ENCODE measurements at places on chromosomes 7 and 10.
A peak's percentile ranks its signal among the peaks of the same experiment; 100 is the strongest.

GRCh38 chr10:1227510-1228402 lies 171.6 kb downstream of the WDR37 start:
- DNase-seq, result no peak

- DNase-seq, result no peak
These were observed 29.7 kb downstream of the VIPR2 start for GRCh38 chr7:159114981-159115380.

GRCh38 chr10:58754469-58755339 lies 242.0 kb downstream of the BICC1 start:
- no peak for DNase-seq

DNA sequence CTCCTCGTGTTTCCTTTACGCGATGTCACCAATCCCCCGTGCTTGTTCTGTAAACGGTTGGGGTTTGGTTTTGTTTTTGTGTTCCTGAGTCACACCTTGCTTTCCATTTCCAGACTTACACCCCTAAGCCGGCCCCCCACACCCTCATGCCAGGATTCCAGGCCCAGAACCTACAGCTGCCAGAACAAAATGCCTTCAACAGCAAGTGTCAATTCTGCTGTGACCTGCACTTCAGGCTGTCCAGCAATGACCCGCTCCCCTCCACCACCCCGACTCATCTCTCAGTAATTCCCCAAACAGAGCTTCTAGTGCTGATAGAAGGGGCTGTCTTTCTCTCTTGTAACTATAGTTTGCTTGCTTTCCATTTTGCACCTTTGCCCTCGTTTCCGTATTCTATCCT lies 722.1 kb upstream of the CELF2 start:
- DNase-seq, result no peak

DNA sequence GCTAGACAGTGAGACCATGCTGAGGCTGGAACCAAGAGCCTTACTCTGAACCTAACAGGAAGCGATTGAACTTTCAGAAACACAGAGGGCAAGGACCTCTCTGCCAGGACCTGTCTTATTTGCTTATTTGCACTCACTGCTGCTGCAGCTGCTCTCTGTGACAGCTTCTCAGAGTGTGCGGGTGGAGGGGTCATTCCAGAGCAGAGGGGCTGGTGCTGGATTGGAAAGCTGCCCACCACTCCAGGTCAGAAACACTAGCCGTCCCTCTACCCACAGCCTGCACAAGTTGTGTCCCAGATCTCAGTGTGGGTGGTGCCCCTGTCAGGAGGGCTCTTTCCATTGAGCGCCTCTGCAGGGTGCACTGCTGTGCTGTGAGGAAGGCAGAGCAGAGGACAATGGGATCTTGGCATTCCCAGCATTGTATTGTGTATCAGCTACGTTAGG lies 126.2 kb downstream of the CCNY start:
- no peak for DNase-seq

GRCh38 chr10:66144016-66144415 lies 781.8 kb upstream of the LRRTM3 start:
- DNase-seq, result no peak

GRCh38 chr7:36013246-36014014 lies 139.6 kb upstream of the EEPD1 start:
- DNase-seq, result no peak

DNA sequence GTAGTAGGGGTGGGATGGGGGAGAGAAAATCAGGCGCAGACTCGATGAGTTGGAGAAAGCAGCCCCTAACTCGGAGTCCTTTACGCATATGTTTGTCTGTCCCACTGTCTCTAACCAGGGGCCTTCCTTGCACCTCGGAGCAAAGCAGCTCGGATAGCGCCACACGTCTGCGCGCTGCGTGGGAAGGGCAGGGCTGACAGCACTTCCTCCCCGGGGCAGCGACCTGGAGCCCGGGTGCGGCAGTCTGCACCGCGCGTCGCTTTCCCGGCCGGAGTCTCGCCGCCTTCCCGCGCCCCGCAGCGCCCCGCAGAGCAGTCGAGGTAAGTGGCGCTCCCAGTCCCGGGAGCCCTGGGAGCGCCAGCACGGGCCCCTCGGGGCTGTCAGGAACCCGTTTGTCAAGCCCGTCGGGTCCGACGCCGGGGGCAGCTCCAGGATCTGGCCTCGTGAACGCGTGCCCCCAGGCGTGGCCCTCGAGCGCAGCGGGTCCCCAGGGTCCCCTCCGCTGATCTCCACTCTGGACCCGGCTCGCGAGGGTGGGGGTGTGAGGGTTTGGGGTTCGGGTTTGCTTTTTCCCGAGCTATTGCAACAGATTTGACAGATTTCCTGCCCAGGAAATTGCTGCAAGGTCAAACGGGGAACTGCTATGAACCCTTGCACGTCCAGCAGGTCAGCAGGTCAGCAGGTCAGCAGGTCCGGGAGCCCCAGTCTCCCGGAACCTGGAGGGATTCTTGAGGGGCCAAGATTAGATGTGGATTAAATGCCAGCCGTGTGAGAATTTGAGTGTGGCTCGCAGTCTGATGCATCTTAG lies 597 bp downstream of the APBB1IP start:
- peak; percentile 76 for DNase-seq

GRCh38 chr7:49703881-49704280 lies 69.6 kb upstream of the VWC2 start:
- no peak for DNase-seq

DNA sequence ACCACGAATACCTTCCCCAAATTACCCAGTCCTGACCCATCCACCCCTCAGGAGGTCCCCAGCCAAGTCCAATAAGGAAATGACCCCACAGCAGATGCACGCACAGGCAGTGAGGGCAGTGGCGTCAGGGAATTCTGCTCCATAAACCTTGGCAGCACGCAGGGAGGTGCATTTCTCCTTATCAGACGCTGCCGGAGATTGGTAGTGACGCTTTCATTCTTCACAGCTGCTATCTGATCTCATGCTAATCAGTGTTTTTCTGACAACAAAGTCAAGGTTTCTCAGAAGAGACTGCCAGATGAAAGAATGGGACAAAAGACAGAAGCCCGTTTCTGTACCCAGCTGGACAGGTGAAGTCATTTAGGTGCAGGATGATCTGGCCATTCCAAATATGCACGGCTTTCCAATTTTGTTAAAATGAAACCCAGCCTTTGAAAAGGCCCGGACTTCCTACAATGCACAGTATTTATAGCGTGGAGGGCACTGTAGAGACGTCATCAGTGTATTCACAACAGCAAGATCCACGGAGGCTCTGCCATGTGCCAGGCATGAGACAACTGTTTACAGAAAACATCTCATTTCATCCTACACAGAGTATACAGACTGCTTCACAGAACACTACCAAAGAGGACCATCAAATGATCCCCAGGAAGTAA lies 35.3 kb downstream of the DIP2C start:
- no peak for DNase-seq

- no peak for DNase-seq
These were observed 277.4 kb upstream of the KLF14 start for GRCh38 chr7:131011432-131011742.

- DNase-seq, result no peak
These were observed 50.2 kb downstream of the ARHGAP22 start for GRCh38 chr10:48554656-48555055.

- DNase-seq, result no peak
These were observed 34.5 kb upstream of the SKAP2 start for GRCh38 chr7:26898891-26899290.

- no peak for DNase-seq
These were observed 657.3 kb upstream of the COBL start for GRCh38 chr7:51973939-51974338.

DNA sequence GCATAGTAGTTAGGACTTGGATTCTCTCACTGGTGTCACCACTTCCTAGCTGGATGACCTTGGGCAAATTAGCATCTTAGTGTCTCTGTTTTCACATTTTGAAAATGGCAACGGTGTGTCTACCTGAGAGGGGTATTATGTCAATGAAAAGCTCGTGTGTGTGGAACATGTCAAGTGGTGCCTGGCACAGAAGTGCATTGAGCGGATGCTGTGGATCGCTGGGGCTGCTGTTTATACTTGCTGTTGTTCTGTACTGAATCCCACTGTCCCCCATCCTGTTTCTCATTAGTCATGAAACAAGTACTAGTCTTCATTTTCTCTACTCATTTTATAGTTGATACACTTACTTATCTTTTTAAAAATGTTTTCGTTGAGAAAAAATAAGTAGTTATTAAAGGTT lies 26.1 kb downstream of the RBM33 start:
- no peak for DNase-seq

DNA sequence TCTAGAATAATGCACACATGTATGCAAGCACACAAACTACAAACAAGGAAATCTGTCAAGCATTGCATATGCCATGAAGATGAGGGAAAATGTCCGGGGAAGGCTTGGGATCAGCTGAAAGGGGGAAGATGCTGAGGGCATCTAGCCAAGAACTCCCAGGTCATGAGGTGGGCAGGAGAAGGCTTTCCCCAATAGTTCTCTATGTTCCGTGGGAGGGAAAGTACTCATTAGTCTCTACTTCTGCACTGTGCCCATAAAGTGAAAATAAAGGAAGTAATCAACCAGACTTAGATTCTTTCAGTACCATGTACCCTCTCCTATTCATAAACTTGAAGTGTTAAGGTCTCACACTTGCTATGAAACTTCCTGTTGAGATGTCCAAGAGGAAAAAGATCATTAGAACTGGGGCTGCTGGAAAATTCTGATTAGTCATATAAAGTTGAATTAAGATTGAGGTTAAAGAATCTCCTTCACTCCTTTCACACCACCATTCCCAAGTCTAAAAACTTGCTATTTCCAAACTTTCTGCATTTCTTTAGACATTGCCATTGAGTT lies 17.1 kb upstream of the LIPF start:
- no peak for DNase-seq

DNA sequence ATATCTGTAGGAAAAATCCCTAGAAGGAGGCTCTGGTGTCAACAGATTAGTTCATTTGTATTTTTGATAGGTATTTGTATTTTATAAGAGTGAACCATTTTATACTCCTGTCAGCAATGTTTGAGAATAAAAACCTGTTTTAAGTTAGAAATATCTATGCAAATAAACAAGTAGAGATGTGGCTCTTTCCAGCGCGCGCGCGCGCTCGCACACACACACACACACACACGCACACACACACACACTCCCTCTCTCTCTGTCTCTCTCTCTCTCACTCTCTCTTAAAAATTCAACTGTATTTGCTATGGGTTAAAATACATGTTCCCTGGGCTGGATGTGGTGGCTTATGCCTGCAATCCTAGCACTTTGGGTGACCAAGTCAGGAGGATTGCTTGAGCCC lies 113.9 kb downstream of the SUGCT start:
- DNase-seq, result no peak

GRCh38 chr10:17265468-17265867 lies 37.4 kb downstream of the VIM start:
- DNase-seq, result no peak

DNA sequence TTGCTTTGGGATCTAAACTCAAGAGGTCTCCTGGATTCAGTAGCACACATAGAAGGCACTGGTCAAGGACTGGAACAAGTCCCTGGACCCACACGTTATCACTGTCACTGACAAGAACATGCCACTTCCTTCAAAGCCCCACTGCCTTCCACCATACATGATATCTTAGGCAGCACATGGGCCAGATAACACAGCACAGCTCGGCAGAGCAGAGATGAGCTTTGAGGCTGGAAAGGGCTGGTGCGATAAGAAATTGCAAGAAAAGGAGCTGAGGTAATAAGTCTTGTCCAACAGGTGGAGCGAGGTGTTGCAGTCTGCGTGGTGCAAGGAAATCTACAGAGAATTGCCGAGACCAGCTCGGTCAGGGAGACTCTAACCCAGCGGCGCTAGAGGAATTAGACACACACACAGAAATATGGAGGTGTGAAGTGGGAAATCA lies 139.8 kb upstream of the CDK13 start:
- no peak for DNase-seq
